Karpas-422 (cell line): ENCODE measurements at places on chromosomes 5 and 9.

DNA sequence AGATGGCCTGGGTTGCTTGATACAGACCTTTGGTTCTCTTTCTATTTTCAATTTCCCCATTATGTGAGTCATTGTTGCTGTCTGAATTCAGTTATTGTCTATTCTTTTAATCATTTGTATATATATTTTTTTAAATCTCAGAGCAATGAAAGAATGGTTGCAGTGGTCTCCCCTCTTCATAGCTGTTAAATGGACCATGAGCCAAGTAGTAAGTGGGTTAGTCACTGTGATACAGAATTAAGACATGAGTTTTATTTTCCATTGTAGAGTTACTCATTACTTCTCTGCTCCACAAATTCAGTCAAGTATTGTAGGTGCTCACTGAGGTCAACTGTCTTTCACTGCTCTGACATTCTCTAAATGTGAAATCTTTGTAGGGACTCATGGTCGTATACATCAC, 174.6 kb upstream of the GRAMD2B start:
- DNase-seq, result no peak

DNA sequence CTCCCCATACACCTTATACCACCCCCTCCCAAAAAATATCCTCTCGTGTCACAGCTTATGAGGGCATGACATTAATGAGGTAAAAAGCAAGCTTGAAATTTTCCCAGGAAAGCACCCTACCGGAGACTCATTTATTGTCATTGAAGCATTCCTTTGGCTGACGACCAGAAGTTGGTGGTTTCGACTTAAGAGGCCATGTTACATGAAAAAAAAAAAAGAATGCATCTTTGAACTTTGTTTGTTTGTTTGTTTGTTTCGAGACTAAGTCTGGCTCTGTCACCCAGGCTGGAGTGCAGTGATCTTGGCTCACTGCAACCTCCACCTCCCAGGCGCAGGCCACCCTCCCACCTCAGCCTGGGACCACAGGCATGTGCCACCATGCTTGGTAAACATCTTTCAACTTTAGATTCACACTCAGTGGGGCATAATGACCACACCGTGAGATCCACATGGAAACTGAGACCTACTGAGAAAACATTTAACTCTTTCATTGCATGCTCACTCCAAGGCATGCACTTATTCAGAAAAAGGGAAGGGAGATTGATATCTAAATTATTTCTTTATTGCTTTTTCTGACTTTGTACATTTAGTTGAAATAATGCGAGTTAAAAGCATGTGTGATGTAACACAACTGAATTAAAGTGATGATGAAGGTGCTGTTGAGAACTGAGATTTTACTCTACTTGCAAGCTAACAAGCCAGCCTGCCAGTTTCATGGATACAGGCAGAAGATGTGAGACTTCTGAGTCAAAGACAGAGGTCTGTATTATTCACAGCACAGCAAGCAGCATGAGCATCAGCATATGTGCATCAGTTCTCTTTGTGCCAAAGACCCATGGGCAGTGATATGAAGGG, 5.1 kb upstream of the RAB14 start:
- DNase-seq, result peak; percentile 51

DNA sequence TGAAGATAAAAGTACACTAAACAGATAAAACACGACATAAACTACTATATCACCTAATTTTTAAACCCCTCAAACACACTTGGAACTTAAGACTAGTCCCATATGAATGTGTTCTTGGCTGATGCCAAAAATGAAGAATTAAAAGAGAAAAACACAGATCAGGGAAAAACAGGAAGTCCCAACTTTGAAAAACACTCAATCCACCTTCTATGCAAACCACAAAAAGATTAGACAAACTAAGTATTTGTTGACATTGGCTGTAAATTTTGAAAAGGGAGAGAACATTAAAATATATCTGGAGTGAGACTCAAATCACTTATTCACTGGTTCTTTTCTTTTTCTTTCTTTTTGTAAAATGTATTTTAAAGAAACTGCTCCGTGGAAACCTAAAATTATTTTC, 81.4 kb downstream of the ANKH start:
- no peak for DNase-seq

- DNase-seq, result no peak
These were observed 435.4 kb downstream of the ZSWIM6 start for GRCh38 chr5:61767231-61768080.

- no peak for DNase-seq
These were observed 105.9 kb downstream of the DMXL1 start for GRCh38 chr5:119176785-119177184.
